ENCODE measurements at places on chromosomes 2 and 18.
A peak's percentile ranks its signal among the peaks of the same experiment; 100 is the strongest.

DNA sequence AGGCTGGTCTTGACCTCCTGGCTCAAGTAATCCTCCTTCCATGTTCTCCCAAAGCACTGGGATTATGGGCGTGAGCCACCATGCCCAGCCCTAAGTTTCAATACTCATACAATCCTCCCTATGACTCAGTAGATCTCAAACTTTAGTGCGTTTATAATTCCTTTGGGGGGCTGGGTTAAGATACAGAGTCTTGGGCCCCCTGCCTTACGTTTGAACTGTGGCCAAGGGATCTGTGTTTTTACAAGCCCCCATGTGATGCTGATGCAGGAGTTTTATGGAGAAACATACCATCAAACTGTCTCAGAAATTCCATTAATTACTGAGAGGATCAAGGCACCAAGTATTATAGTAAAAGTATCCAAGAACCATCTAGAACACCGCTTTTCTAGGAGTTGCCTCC, 38.2 kb upstream of the FAM136A start:
- no peaks in the 10 kb centered on the region for H3K36me3 ChIP-seq
- H3K27ac ChIP-seq: no peak overlapping the region
- no peak overlapping the region for H3K4me3 ChIP-seq
- H3K4me1 ChIP-seq: no peaks in the 10 kb centered on the region

DNA sequence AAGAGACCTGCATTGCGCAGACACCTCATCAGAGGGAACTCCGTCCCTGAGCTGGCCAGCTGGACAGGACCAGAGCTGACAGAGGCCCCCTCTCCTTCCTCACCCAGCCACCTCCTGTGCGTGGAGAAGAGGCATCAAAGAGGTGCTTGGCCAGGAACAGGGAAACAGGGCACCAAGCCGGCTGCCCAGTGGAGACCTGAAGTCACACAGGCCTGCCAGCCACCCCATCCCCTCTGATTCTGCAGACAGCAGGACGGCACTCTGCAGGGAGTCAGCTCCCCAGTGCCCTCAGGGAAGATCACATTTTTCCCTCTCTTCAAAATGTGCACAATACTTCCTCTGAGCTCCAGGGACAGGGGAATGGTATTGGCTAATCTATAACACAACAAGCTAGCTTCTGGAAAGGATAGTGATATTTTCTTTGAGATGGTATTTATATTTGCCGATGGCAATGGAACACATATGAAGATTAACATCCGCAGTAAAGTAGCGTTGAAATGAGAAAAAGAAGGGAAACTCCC, 30.5 kb downstream of the SLC1A4 start:
- no peak overlapping the region for H3K27ac ChIP-seq
- no peak overlapping the region for H3K4me3 ChIP-seq
- H3K36me3 ChIP-seq: peaks cover 27% of the 10 kb centered on the region
- no peaks in the 10 kb centered on the region for H3K27me3 ChIP-seq
- DNase-seq: no peak

- H3K27me3 ChIP-seq: peaks cover 6% of the 10 kb centered on the region
- H3K4me1 ChIP-seq: peaks cover 97% of the 10 kb centered on the region
- peak; percentile 96 for DNase-seq
- H3K27ac ChIP-seq: peak overlapping the region; percentile 91
Observed at GRCh38 chr2:216114714-216115531, 5.8 kb downstream of the XRCC5 start.

GRCh38 chr18:9575558-9575957, 38.8 kb downstream of the PPP4R1 start:
- peak; percentile 35 for DNase-seq
- no peak overlapping the region for H3K27ac ChIP-seq
- peaks cover 18% of the 10 kb centered on the region for H3K36me3 ChIP-seq
- H3K27me3 ChIP-seq: no peaks in the 10 kb centered on the region

DNA sequence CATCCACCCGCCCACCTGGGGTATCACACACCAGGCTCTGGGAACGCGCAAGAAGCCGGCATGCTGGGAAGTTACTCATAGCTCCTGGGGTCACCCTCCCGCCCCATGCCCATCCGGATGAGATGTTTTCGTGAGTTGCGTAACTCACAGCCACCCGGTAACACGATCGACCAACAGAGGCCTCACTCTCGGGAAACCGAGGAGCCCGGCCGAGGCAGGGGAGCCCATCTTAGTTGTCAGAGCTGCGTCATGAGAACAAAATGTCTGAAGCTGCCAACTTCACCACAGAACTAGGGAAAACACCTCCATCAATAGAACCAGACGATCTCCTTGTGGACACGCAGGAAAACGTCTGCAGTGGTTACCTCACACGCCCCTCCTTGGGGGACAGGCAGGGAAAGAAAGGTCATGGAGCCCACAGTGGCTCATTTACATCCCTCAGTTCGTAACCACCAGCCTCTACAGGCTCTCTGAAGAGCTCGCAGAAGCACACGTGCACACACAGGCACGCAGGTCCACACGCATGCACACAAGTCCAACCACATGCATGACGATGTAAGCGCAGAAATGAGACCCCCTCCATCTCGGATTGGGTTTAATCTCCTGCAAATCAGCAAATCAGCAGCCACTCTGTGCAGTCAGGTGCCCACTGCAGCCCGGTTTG, 26.2 kb downstream of the ADI1 start:
- H3K27ac ChIP-seq: no peak overlapping the region
- peaks cover 28% of the 10 kb centered on the region for H3K4me1 ChIP-seq
- peaks cover 4% of the 10 kb centered on the region for H3K27me3 ChIP-seq
- peaks cover 3% of the 10 kb centered on the region for H3K36me3 ChIP-seq
- H3K4me3 ChIP-seq: no peak overlapping the region

GRCh38 chr2:215849771-215850170, 163.6 kb downstream of the MREG start:
- H3K4me3 ChIP-seq: no peak overlapping the region
- H3K4me1 ChIP-seq: no peaks in the 10 kb centered on the region
- H3K27me3 ChIP-seq: no peaks in the 10 kb centered on the region
- H3K36me3 ChIP-seq: no peaks in the 10 kb centered on the region
- H3K27ac ChIP-seq: no peak overlapping the region

- H3K27me3 ChIP-seq: peaks cover 8% of the 10 kb centered on the region
- no peaks in the 10 kb centered on the region for H3K36me3 ChIP-seq
- H3K4me1 ChIP-seq: no peaks in the 10 kb centered on the region
Observed at GRCh38 chr18:11676867-11677266, 12.2 kb upstream of the GNAL start.

DNA sequence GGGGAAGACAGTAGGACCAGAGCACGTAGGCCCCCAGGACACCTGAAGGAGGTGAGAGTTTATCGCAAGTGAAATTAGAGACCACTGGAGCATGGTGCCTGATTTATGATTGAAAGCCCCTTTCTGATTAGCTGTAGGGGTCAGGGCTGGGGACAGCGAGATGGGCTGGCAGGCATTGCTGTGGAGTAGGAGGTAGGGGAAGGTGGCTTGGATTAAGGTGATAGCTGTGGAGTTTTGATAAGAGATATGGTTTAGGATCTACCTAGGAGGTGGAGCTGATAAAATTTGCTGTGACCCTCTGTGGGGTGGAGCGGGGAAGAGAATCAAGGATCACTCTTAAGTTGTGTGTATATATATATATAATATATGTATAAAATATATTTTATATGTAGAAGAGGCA, 157.5 kb downstream of the CD8B2 start:
- H3K27ac ChIP-seq: no peak overlapping the region
- no peaks in the 10 kb centered on the region for H3K27me3 ChIP-seq
- no peak for DNase-seq
- H3K4me3 ChIP-seq: no peak overlapping the region

DNA sequence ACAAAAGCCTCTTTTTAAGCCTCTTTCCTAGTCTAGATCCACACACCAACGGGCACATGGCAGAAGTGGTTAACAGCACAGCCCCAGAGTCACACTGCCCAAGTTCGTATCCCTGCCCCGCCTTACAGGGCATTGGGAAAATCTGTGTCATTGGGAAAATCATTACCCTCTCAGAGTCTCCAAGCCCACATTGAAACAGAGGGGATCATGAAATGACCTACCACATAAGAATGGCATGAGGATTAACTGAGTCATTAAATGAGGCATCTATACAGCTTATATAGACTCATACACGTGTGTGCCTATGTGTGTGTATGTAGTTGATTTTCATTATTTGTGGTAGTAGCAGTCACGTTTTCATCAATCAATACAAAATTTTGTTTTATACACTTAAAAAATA, 469.0 kb upstream of the POU3F3 start:
- no peaks in the 10 kb centered on the region for H3K4me1 ChIP-seq
- no peak overlapping the region for H3K27ac ChIP-seq
- no peaks in the 10 kb centered on the region for H3K36me3 ChIP-seq

- DNase-seq: no peak
- H3K4me3 ChIP-seq: no peak overlapping the region
- H3K27me3 ChIP-seq: peaks cover 4% of the 10 kb centered on the region
Observed at GRCh38 chr2:72118386-72118785, 29.3 kb downstream of the CYP26B1 start.

GRCh38 chr18:26252411-26252810, 26.2 kb downstream of the TAF4B start:
- H3K27me3 ChIP-seq: peaks cover 4% of the 10 kb centered on the region
- no peak overlapping the region for H3K27ac ChIP-seq
- H3K4me3 ChIP-seq: no peak overlapping the region
- no peak for DNase-seq
- no peaks in the 10 kb centered on the region for H3K36me3 ChIP-seq

DNA sequence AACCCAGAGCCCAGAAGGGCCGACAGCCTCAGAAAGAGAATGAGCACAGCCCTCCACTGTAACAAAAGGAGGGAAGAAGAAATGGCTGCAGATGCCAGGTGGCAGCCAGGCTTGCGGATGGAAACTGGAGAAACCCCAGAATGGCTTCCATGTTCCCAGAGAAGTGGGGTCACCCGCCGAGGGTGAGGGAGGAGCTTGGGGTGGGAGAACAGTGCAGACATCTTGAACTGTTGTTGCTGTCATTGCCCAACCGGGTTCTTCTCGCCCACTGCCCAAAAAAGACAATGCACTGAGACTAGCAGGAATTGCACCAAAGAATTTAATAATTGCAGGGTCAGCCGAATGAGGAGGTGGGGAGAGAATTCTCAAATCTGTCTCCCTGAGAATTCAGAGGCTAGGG, 223.2 kb upstream of the RAB6C start:
- no peaks in the 10 kb centered on the region for H3K4me1 ChIP-seq
- DNase-seq: no peak
- H3K4me3 ChIP-seq: no peak overlapping the region

- H3K27ac ChIP-seq: no peak overlapping the region
- H3K36me3 ChIP-seq: peaks cover 3% of the 10 kb centered on the region
- H3K27me3 ChIP-seq: no peaks in the 10 kb centered on the region
- DNase-seq: no peak
- no peak overlapping the region for H3K4me3 ChIP-seq
Observed at GRCh38 chr2:54353216-54353615, 97.2 kb upstream of the TSPYL6 start.

DNA sequence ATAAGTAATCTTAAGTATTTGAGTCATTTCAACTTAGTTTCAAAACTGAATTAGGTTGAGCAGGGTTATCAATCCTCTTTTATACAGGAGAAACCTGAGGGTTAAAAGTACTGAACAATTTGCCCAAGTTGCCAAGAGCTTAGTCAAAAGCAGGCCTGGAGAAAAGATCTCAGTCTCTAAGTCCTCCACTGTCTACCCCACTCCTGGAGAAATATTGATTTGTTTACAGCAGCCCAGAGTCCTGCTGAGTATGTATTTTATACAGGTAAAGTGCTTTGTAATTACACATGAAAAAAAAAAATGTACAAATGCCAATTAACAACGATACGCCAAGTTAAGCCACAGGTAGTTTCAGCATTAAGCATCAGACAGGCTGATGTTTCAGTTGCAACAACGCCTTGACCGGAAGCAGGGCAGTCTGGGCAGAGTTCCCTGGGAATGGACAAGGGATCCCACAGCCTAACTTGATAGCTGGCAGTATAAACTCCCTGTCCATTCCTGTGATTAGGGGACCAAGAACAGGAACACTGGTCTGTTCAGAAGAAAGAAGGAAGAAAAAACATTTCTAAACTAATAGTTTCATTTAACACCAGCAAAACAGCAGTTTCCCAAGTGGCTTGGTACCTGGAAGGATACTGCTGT, 132.9 kb downstream of the MYO5B start:
- peaks cover 5% of the 10 kb centered on the region for H3K27me3 ChIP-seq
- no peak overlapping the region for H3K27ac ChIP-seq
- H3K4me1 ChIP-seq: no peaks in the 10 kb centered on the region
- no peak overlapping the region for H3K4me3 ChIP-seq
- DNase-seq: no peak

GRCh38 chr2:33812707-33813106, 213.6 kb upstream of the FAM98A start:
- no peaks in the 10 kb centered on the region for H3K4me1 ChIP-seq

- H3K36me3 ChIP-seq: no peaks in the 10 kb centered on the region
- no peaks in the 10 kb centered on the region for H3K4me1 ChIP-seq
- no peak overlapping the region for H3K27ac ChIP-seq
- no peak for DNase-seq
- no peaks in the 10 kb centered on the region for H3K27me3 ChIP-seq
Observed at GRCh38 chr2:45761635-45762034, 110.2 kb downstream of the PRKCE start.

- peaks cover 2% of the 10 kb centered on the region for H3K27me3 ChIP-seq
- H3K27ac ChIP-seq: peak overlapping the region; percentile 60
- no peak for DNase-seq
- H3K36me3 ChIP-seq: peaks cover 9% of the 10 kb centered on the region
Observed at GRCh38 chr2:229909090-229909489, 12.7 kb downstream of the TRIP12 start.

DNA sequence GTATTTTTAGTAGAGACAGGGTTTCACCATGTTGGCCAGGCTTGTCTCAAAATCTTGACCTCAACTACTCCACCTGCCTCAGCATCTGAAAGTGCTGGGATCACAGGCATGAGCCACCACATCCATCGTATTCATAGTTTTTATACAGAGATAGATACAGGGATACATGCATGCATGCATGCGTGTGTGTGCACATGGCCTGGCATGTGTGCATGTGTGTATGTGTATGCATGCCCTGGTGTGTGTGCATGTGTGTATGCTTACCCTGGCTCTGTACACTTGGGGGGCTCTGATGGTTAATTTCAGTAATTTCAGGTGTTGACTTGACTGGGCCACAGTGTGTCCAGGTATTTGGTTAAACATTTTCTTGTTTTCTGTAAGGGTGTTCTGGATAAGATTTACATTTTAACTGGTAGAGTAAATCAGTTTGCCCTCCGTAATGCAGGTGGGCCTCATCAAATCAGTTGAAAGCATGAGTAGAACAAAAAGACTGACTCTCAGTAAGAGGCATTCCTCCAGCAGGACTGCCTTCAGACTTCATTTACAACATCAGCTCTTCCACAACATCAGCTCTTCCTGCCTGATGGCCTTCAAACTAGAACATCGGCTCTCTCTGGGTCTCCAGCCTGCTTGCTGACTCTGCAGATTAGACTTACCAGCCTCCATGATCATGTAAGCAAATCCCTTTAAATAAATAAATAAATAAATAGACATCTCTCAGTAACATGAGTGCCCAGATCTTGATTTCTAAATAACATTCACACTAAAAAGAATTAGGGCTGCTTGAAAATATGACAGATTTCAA, 30.8 kb downstream of the SESTD1 start:
- no peak overlapping the region for H3K4me3 ChIP-seq
- no peaks in the 10 kb centered on the region for H3K27me3 ChIP-seq
- DNase-seq: no peak
- H3K4me1 ChIP-seq: peaks cover 8% of the 10 kb centered on the region
- H3K36me3 ChIP-seq: no peaks in the 10 kb centered on the region

GRCh38 chr2:179129574-179130238, 79.8 kb upstream of the CCDC141 start:
- H3K4me3 ChIP-seq: no peak overlapping the region
- H3K4me1 ChIP-seq: no peaks in the 10 kb centered on the region

- peaks cover 2% of the 10 kb centered on the region for H3K27me3 ChIP-seq
- no peaks in the 10 kb centered on the region for H3K36me3 ChIP-seq
- no peak overlapping the region for H3K4me3 ChIP-seq
- H3K27ac ChIP-seq: no peak overlapping the region
- no peak for DNase-seq
Observed at GRCh38 chr2:173983391-173983871, 18.3 kb upstream of the SP3 start.
